HAP-1 (cell line): ENCODE measurements at places on chromosomes 1 and 21.
A peak's percentile ranks its signal among the peaks of the same experiment; 100 is the strongest.

DNA sequence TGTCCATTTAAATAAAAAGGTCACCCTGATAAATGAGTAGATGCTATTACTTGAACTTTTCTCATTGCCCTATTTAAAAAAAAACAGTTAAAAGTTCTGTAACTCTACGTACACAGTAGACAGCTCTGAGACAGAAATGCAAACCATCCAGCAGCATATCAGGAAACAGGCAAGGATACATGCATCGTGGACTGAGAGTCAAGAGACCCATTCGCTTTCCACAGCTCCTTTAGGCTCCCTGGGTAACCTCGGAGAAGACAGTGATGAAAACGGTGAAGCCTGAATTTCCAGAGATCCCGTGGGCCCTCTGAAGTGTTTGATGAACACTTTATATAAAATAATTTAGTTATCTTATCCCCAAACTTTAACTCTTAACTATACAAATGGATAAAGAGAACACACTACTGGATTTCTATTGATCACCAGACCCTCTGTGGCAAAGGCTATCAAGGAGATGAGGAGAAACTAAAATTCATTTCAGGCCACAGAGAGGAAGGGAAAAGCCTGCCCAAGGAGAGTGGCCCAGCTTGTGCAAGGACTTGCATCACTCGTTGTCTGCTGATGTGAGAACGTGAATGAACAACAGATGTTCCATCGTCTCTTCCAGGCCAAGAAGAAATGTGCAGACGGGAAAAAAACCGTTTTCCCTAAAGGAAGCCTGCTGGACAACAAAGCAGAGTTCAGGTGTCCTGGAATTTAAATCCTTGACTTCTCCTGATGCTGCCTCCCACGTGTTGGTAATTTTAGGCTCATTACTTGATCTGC is 131.0 kb downstream of the TGFBR3 start:
- DNase-seq, result no peak

GRCh38 chr1:27934818-27935549 is at the start of gene SMPDL3B:
Gene SMPDL3B (plus strand): TSS chr1:27935000. CDS start chr1:27935184, 184 bp downstream.
- peak; percentile 79 for DNase-seq

DNA sequence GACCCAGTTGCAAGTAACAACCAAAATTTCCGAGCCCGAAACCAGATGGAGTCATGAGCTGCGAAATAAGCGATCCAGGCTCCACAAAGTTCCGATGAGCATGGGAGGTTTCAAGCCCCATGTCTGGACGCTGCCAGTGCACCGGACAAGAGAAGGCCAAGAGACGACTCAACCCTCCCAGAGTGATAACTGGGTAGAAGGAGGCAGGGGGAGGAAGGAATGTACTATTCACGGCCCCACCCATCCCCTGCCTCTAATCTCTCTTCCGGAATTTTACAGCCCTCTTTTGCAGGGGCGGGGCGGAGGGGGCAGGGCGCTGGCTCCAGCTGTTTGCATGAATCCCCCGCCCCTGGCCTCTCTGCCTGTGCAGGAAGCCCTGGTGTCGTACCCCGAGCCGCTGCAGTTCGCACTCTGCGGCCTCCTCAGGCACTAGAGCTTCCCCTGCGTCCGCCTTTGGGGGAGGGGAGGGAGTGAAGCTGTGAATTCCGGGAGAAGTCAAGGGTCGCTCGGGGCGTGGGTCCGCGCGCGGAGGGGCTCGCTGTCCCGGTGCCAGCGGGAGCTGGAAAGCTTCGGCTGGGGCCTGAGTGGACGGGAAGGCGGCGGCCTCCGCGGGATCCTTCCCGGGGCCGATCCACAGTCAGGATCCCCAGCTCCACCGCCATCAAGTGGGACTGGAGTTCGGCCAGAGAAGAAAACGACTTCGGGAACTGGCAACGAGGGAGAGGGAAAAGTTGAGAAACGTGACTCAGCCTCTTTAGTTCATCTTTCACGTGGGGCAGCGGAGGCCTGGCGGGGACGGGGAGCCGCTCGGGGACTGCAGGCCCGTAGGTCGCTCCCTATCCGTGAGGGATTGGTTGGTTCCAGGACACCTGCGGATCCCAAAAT is 6.3 kb upstream of the PTP4A2 start:
- peak; percentile 98 for DNase-seq

DNA sequence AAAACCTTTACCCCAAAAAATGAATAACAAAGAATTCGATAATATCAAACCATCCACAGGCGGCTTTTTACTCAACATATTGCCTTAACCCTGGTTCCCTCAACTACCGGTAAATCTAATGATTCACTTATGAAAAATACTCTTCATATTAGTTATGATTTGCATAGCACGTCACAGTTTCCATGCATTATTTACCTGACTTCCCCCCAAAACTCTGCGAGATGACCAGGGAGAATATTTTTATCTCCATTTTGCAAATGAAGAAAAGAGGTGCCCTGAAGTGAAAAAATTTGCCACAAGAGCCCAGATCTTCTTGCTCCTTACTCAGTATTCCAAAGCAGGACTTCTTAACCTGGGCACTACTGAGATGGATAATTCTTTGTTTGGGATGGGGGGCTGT is 2.9 kb downstream of the JAK1 start:
- no peak for DNase-seq

DNA sequence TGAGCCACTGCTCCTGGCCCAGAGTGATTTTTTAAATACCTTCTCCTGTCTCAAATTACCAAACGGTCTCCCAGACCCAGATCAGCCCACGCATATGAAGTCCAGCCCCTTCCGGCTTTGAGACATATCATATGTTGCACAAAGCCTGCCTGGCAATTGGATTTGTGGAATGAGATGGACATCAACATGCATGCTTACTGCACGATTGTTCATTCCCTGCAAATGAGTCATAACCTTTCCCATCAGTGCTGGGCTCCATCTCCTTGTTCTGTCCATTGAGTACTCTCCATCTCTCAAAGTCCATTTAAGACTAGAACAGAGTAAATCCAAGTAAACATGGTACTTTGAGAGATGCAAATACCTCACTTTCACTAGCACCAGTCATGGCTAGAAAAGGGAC is 612.2 kb upstream of the USP24 start:
- no peak for DNase-seq

DNA sequence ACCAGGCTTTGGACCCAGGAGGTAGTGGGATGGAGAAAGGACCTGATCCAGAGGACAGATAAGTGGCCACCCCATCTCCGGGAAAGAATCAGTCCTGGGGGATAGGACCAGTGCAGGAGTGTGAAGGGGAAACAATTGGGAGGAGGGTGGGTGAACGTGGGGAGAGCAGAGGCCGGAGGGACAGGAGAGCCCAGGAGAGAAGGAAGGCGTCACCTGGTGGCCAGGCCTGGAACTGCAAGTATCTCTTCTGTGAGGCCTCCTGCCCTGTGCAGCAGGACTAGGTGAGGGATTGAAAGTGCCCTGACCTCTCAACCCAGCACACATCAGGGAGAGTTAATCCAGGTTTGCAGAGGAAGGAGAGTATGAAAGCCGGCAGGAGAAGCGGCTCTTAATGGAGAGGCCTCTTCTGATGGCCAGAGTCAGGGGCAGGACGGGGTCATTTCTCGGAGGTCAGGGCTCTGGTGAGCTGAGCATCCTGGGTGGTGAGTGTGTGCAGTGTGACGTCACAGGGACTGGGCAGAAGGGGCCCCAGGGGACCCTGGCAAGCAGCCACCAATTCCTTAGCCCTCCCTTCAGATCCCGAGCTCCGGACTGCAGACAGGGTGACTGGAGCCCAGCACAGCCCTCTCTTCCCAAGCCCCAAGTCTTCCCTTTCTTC is 9.2 kb upstream of the LAD1 start:
- peak; percentile 64 for DNase-seq

DNA sequence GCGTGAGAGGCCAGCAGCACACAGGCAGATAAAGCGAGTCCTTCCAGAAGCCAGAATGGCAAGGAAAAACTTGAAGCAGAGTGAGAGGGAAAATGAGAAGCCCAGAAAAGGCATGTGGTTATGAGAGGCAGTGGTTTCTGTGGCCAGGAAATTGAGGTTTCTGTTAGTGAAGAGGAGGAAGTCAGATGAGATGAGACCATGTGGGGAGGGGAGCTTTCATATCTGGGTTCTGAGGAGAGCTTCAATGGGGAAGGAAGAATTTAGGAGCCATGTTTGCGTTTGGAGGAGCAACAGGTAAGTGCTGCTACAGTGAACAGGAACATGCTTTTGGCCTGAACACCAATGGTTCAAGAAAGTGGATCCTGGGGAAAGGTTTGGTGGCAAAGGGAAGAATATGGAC is 6.1 kb upstream of the CD1A start:
- no peak for DNase-seq

DNA sequence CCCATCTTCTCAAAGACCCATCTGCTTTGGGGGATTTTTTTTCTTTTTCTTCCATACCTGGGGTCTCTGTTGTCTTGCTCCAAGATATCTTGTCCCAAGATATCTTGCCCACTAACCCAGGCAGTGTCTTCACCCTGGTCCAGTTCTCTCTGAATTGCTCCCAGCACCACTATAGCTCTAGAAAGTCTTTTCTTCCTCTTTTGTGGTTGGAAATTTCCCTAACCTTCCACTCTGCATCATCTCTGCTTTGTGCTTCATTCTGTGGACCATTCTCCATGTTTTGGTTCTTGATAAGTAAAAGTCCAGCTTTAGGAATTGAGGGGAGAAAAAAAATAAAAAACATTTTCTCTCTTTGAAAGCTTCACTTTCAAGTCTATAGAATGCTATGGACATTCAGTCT is 20.9 kb downstream of the STYXL2 start:
- DNase-seq, result no peak

GRCh38 chr1:97919585-97920261 is 1.1 kb downstream of the DPYD start:
- DNase-seq, result no peak

- DNase-seq, result no peak
These were observed 283.9 kb downstream of the LRRC40 start for GRCh38 chr1:69921486-69921885.

DNA sequence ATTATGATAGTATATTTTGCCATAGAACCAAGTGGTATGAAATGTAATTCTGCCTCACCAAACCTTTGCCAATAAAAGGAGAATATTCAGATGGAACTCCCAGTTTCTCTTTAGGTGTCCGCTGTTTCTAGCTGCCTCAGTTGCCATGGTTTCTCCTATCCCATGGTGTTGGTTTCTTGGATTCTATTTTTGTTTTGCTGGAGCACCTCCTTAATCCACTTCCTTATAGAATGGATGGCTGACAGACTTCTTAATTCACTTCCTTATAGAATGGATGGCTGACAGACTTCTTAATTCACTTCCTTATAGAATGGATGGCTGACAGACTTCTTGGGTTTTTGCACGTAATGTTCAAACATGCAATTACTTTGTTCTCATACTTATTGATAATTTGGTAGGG is 43.7 kb downstream of the ADARB1 start:
- no peak for DNase-seq

GRCh38 chr1:14881775-14882672 is 271.5 kb upstream of the TMEM51 start:
- no peak for DNase-seq

DNA sequence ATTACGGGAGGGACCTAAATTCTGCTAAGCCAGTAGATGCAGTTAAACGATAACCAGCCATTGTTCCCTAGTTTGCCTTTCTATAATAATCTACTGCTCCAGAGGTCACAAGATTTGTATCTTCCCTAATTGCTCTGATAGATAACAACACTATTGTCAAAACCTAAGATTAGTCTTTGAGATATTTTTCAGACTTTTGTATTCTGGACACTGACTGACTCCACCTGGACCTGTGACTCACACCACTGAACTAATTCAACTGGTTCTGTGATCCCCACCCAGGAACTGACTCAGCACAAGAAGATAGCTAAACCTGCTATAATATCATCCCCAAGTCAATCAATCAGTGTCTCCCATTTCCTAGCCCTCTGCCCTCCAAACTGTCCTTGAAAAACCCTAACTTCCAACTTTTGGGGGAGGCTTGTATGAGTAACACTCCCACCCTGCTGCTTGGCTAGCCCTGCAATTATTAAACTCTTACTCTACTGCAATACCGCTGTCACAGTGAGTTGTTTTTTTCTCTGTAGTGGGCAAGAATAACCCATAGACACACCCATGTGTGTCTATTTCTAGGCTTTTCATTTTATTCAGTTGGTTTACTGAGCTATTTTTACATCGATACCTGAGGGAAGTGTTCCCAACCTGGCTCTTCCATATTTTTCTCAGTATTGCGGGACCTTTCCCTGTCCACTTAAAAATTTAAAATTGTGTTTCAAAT is 11.2 kb downstream of the KIFAP3 start:
- DNase-seq, result no peak

DNA sequence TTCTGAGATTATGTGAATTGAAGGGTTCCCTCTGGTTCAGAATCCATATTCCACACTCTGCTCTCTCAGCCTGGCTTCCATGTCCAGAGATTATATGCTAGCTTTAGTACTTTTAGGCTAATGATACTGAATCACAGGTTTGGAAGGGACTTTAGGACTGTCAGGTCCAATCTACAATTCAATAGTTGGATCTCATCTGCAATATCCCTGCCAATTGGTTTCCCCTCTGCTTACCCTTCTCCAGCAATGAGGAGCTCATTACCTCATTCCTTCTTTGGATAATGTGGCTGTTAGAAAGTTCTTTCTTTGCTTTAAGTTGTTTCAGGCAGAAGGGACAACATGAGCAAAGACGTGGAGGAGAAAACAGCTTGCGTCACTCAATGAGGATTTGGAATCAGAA is 245.3 kb downstream of the PLPP3 start:
- no peak for DNase-seq

GRCh38 chr1:233865902-233866301 is 38.6 kb upstream of the SLC35F3 start:
- no peak for DNase-seq

GRCh38 chr1:246554201-246554600 is 11.9 kb downstream of the TFB2M start:
- DNase-seq, result no peak

- DNase-seq, result no peak
These were observed 31.3 kb downstream of the C8B start for GRCh38 chr1:56934430-56935060.

DNA sequence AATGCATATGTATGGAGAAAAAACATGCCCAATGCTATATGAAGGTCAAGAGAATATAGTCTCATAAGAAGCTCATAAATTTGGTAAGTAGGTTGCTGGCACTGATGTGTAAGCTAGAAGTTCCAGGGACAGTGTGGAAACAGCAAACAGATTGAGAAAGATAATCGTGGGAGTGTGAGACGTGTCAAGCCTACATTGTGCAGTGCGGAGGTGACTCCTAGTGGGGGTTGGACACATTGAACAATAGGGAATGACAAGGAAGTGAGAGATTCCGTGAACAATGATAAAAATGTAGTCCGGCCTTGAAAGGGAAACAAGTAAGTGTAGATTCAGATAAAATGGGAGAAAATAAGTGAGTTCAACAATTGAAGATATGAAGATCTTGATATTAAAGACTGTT is 788.4 kb upstream of the PRMT6 start:
- no peak for DNase-seq

GRCh38 chr21:34822942-34823341 is 154.1 kb downstream of the CLIC6 start:
- DNase-seq, result no peak

GRCh38 chr1:203751051-203751450 is 13.9 kb upstream of the LAX1 start:
- DNase-seq, result peak; percentile 57

DNA sequence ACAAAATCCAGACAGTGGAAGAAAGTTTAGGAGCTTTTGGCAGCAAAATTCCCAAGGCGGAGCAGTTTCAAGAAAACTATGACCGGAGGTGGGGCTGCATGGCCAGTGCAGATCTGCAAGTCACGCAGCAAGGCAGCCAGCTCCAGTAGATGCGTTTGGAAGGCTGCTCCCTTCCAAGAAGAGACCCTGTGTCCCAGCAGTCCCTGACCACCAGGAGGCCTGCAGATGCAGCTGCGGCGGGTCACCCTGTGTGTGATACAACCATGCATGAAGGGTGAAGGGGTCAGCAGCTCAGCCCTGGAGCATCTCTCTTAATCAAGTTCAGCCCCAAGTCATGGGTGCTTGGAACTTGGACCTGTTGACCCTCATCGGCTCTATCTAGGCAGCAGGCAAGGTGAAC is 29.3 kb downstream of the GPR157 start:
- DNase-seq, result no peak
